ENCODE measurements at places on chromosomes 13 and 19. TPM values are rescaled to one million over a fixed set of nuclear protein-coding genes. Genes with fewer than 3 reads are reported as not detected.

DPF1 gene
- total RNA-seq = 0.99 TPM

KIR3DL1 gene
- not detected for total RNA-seq

ZNF541 gene
- 0.96 TPM for total RNA-seq

SYNGR4 gene
- 0.25 TPM for total RNA-seq

CRLF1 gene
- not detected for total RNA-seq

NPAS1 gene
- 0.55 TPM for total RNA-seq

GJA3 gene
- 0.67 TPM for total RNA-seq

TMEM221 gene
- not detected for total RNA-seq

- H3K36me3 ChIP-seq = peaks cover 3% of the 10 kb centered on the region
- H3K27me3 ChIP-seq = no peaks in the 10 kb centered on the region
- no peak overlapping the region for H3K4me3 ChIP-seq
- no peak overlapping the region for H3K27ac ChIP-seq
Measured at GRCh38 chr19:8305798-8306197, 2.4 kb downstream of the CD320 start.

DNA sequence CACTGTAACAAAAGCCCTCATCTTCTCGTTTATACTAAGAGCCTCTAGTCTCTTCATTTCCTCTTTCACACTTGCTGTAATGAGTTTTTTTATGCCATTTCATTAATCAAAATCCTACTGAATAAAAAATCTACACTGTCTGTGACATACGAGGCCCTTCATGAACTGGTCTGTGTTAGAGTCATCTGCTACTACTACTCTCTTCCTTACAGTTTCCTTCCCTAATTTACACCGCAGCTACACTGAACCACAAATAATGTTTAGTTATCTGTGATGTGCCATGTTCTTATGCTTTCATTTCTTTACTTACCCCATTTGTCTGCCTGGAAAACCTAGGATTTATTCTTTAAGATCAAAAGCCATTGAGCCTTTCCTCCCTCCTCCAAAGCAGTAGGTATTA is 16.0 kb downstream of the UFM1 start:
- H3K27me3 ChIP-seq = no peaks in the 10 kb centered on the region
- H3K4me3 ChIP-seq = no peak overlapping the region
- H3K27ac ChIP-seq = no peak overlapping the region

GRCh38 chr19:38559428-38560401 is 58.0 kb downstream of the MAP4K1 start:
- peaks cover 31% of the 10 kb centered on the region for H3K27me3 ChIP-seq
- peak overlapping the region; percentile 19 for H3K27ac ChIP-seq
- peak overlapping the region; percentile 51 for H3K4me3 ChIP-seq
- peaks cover 46% of the 10 kb centered on the region for H3K4me1 ChIP-seq

DNA sequence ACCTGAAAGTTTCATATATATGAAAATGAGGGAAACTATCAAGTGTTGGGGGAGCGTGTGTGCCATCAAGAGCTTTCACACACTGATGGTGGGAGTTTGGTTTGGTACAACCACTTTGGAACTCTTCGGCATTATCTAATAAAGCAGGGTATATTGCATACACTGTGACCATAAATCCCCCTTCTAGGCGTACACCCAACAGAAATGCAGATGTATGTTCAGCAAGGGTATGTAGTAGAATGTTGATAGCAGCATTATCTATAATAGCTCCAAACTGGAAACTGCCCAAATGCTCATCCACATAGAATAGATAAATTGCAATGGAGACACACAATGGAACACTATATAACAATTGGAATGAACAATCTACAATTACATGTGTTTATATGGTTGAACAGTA is 70.8 kb downstream of the FAM216B start:
- peaks cover 12% of the 10 kb centered on the region for H3K27me3 ChIP-seq
- no peaks in the 10 kb centered on the region for H3K4me1 ChIP-seq
- no peak for DNase-seq
- H3K27ac ChIP-seq = no peak overlapping the region
- no peaks in the 10 kb centered on the region for H3K36me3 ChIP-seq

- no peaks in the 10 kb centered on the region for H3K4me1 ChIP-seq
- H3K36me3 ChIP-seq = no peaks in the 10 kb centered on the region
- no peak for DNase-seq
- H3K27ac ChIP-seq = peak overlapping the region; percentile 49
- H3K4me3 ChIP-seq = no peak overlapping the region
Measured at GRCh38 chr13:32984857-32985626, 31.2 kb upstream of the KL start.

DNA sequence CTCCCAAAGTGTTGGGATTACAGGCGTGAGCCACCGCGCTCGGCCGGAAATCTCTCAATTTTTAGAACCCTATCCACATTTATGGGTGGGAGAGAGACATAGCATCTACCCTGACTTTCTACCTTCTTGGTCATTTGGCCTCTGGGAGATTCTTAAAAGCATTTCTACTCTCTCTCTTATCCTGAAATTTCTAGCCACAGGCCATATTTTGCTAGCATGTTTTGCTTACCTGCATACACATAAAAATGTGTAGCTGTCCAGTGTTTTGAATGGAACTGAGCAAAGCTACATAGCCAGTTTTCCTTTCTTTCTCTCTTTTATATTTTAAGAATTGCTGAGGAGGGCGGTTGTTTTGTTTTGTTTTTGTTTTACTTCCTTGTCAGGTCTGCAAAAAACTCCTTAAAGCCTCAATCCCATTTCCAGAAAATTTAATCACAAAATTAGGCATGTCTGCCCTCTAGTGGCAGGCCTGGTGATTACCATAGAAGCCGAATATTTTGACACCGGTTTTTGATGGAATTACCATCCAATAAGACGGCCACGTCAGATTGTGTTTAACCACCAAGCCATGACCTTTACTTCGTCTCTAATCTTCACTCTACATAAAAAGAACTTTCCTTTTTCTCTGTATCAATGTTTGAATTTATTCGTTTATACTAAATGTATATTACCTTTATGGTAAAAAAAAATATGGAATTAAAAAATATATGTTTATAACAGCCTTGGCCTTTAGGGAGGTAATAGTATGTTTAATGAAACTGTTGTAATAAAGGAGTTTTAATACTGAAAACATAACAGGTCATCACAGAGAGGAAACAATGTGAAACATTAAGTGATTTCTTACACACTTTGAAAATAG is 34.4 kb upstream of the OXGR1 start:
- H3K27me3 ChIP-seq = peaks cover 28% of the 10 kb centered on the region
- peak; percentile 30 for DNase-seq
- no peaks in the 10 kb centered on the region for H3K36me3 ChIP-seq
- no peaks in the 10 kb centered on the region for H3K4me1 ChIP-seq

DNA sequence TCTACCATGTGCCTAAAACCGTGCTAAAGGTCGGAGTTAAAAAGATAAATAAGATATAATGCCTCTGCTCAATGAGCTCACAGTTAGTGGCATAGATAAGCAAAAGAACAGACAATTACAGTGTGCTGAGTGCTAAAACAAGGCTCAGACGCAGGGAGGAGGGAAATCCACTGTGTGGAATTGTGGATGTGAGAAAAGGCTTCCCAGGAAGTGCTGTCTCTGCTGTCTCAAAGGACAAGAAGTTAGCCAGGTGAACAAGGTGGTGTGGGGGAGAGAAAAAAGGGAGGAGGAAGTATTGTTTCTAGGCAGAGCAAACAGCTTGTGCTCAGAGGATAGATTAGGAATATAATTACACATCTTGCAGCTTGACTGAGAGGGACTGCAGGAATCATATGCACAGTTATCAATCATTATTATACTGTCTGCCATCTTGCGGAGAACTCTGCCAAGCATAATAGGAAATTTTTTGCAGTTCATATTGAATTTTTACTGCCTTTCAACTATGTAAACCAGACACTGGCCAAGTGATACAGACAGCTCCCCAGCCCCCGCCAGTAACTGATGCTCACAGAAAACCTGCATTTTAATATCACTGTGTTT is 9.3 kb downstream of the C13orf42 start:
- no peak overlapping the region for H3K4me3 ChIP-seq
- peaks cover 28% of the 10 kb centered on the region for H3K27me3 ChIP-seq
- no peaks in the 10 kb centered on the region for H3K36me3 ChIP-seq
- H3K4me1 ChIP-seq = no peaks in the 10 kb centered on the region

DNA sequence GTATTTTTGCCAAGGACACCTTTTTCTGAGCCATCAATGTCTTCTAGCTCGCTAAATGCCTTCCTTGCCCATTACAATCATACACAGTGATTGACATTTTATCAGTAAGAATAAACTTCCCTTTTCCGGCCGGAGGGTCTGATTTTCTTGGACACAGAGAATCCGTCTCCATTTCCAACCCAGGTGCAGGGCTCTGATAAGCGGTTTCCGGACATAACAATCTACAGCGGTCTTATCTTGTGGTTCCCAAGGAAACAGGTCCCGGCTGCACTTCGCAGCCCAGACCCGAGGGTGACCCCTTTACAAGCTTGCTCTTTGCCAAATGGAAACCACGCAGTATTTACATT is 5.1 kb upstream of the ZNF77 start:
- H3K36me3 ChIP-seq = peaks cover 4% of the 10 kb centered on the region
- H3K27me3 ChIP-seq = no peaks in the 10 kb centered on the region
- DNase-seq = no peak
- H3K4me3 ChIP-seq = peak overlapping the region; percentile 99
- H3K27ac ChIP-seq = peak overlapping the region; percentile 93
- H3K4me1 ChIP-seq = peaks cover 41% of the 10 kb centered on the region

DNA sequence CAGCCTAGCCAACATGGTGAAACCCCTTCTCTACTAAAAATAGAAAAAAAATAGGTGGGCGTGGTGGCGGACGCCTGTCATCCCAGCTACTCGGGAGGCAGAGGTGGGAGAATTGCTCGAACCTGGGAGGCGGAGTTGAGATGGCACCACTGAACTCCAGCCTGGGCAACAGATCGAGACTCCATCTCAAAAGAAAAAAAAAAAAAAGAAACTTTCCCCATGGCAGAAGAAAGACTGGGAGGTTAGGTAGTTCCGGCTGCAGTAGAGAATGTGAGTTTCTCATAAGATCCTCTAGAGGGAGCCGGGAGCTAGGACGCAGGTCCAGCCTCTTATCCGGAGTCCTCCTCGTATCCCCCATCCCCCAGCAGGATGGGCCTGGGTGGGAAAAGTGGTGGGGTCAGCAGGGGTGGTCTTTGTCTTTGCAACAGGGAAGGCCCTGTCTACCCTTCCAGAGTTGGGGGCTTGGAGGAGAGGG is 13.2 kb upstream of the CREB3L3 start:
- H3K27me3 ChIP-seq = no peaks in the 10 kb centered on the region
- H3K27ac ChIP-seq = no peak overlapping the region

DNA sequence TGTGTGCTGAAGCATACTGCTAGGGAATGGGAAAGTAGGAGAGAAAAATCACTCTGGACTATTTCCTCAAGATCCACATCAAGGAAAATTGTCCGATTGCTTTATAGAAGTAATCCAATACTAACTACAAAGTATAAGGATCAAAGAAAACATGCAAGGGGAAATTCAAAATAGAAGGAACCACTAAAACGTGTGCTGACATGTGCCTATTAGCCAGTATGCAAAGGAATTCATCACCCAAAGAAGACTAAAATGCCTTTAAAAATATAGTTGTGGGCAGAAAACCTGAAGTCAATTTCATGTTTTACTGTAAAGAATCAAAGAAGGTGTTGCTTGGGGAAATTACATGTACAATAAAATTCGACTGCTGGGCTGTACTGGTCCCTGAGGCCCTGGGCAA is 14.3 kb downstream of the DLEU7 start:
- H3K36me3 ChIP-seq = peaks cover 6% of the 10 kb centered on the region
- no peak overlapping the region for H3K27ac ChIP-seq
- no peaks in the 10 kb centered on the region for H3K27me3 ChIP-seq
- H3K4me3 ChIP-seq = no peak overlapping the region

- H3K27ac ChIP-seq = no peak overlapping the region
- H3K4me1 ChIP-seq = peaks cover 9% of the 10 kb centered on the region
- H3K4me3 ChIP-seq = no peak overlapping the region
- no peak for DNase-seq
Measured at GRCh38 chr13:49315036-49315565, 67.4 kb downstream of the CDADC1 start.

GRCh38 chr19:17025991-17026658 is 485 bp downstream of the CPAMD8 start:
- no peak overlapping the region for H3K27ac ChIP-seq
- H3K27me3 ChIP-seq = peaks cover 45% of the 10 kb centered on the region
- peak overlapping the region; percentile 53 for H3K4me3 ChIP-seq
- H3K36me3 ChIP-seq = peaks cover 6% of the 10 kb centered on the region
- DNase-seq = no peak
- H3K4me1 ChIP-seq = no peaks in the 10 kb centered on the region

GRCh38 chr19:58229255-58229639 is 533 bp downstream of the ZNF544 start:
- H3K4me3 ChIP-seq = peak overlapping the region; percentile 94
- peaks cover 58% of the 10 kb centered on the region for H3K36me3 ChIP-seq
- DNase-seq = peak; percentile 28

- H3K27me3 ChIP-seq = peaks cover 23% of the 10 kb centered on the region
- H3K4me3 ChIP-seq = peak within 1 kb of the TSS; percentile 71
- H3K27ac ChIP-seq = peak within 1 kb of the TSS; percentile 80
- peaks cover 18% of the 10 kb centered on the region for H3K4me1 ChIP-seq
- peak; percentile 42 for DNase-seq
Measured at GRCh38 chr19:51501594-51502263, at the start of gene SIGLEC12. TSS of gene SIGLEC12 (minus strand) at chr19:51501800. CDS start at chr19:51501733, 67 bp downstream.

DNA sequence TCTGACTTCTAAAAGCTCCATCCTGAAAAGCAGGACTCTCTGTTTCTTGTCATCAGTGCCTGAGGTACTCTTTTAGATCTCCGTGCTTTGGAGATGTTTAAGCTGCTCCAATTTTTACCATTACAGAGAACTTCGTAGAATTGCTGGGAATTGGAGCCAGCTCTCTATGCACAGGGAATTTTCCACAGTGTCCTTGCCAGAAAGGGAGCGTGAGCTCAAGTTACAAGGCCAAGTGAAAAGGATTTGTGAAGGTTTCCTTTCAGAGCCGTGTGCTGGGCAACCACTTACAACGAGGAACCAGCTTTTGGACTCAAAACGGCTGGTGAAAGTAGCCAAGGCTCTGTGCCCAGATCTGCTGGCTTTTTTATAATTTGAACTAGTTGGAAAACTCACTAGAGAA is 82.6 kb downstream of the NUFIP1 start:
- no peak overlapping the region for H3K27ac ChIP-seq
- DNase-seq = no peak
- H3K36me3 ChIP-seq = peaks cover 5% of the 10 kb centered on the region
- H3K4me1 ChIP-seq = no peaks in the 10 kb centered on the region
- H3K27me3 ChIP-seq = peaks cover 7% of the 10 kb centered on the region

GRCh38 chr19:52941941-52942385 is 18.7 kb upstream of the ZNF888 start:
- DNase-seq = peak; percentile 19
- H3K4me1 ChIP-seq = peaks cover 26% of the 10 kb centered on the region
- peak overlapping the region; percentile 96 for H3K4me3 ChIP-seq

GRCh38 chr13:108158746-108159145 is 56.6 kb downstream of the LIG4 start:
- no peak overlapping the region for H3K4me3 ChIP-seq
- no peak for DNase-seq
- H3K36me3 ChIP-seq = no peaks in the 10 kb centered on the region
- H3K27me3 ChIP-seq = peaks cover 6% of the 10 kb centered on the region
- no peaks in the 10 kb centered on the region for H3K4me1 ChIP-seq
- H3K27ac ChIP-seq = no peak overlapping the region

GRCh38 chr19:2476451-2477140 is 669 bp downstream of the GADD45B start:
- peak overlapping the region; percentile 98 for H3K27ac ChIP-seq
- peak overlapping the region; percentile 97 for H3K4me3 ChIP-seq
- no peaks in the 10 kb centered on the region for H3K27me3 ChIP-seq
- peaks cover 5% of the 10 kb centered on the region for H3K4me1 ChIP-seq
- peaks cover 22% of the 10 kb centered on the region for H3K36me3 ChIP-seq
